ENCODE measurements at places on chromosomes 3 and 15.
A peak's percentile ranks its signal among the peaks of the same experiment; 100 is the strongest.

GRCh38 chr3:119418641-119419040, 44.8 kb downstream of the TMEM39A start:
- no peak for DNase-seq

- no peak for DNase-seq
These were observed 167.4 kb upstream of the CTDSPL start for GRCh38 chr3:37694284-37694675.

DNA sequence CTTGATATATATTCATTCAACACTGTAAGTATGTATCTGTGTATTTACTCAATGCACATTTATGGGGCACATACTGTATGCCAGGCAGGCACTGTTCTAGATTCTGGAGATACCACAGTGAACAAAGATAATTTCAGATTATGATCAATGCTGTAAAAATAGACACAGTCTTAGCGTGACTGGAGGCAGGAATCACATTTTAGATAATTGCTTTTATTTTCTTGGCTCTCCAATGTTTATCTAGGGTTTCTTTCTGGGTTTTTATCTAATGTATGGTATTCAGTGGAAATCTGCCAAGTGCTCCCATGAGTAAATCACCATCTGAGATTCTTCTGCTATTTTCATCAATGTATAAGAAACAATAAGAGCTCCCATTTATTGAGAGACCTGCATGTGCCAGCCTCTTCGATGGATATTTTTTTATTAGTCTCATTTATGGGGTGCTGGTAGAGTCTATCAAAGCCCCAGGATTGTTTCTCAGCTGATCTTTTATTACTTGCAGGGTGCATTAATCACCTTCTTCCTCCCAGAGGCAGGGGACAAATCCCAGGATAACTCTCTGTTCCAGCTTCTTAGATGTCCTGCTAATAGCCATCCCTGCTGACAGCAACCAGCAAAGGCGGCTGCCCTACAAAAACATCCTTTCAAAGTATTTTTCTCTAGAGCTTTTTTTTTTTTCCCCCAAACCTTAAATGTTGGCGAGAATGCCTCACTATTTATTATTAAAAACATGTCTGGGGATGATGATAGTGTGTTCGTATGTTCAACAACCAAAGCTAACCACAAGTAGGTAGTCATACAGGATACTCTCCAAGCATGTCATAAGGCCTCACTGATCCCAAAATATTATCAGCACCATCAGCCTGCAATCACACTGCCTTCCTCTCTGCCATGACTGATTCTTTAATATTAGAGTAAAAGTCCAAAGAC, 331.0 kb upstream of the RASGRP1 start:
- peak; percentile 85 for DNase-seq

DNA sequence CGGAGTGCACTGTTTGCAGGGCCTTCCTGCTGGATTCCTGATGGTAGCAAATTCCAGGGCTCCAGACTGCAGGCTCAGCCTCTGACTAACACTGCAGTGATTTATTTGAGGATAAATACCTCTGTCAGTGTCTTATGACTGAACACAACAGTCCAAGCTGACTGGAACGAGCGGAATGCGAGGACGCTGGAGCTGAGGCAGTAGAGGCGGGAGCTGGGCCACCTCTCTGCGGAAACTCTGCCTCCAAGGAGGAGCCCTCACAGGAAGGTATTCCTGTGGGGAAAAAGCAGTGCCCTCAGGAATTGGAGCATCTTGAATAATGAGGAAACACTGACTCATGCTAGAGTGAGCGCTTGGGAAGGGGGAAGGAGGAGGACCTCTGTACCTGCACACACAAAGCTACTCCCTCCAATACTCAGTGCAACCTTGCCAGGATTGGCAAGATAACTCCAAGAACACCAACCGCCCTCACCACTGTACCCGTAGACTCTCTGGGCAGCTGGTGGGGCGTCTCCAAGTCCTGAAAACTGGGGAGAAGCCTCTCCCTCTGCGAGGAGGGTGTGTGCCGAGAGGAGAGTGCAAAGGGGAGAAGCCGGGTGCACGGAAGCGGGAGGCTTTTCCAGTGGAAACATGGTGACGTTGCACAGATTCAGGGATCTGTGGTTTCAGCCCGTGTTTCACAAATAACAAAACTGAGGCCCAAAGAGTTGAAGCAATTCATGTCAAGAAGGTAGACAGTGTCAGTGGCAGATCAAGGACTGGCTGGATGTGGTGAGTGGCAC, 43.0 kb downstream of the VGLL4 start:
- DNase-seq: peak; percentile 99

DNA sequence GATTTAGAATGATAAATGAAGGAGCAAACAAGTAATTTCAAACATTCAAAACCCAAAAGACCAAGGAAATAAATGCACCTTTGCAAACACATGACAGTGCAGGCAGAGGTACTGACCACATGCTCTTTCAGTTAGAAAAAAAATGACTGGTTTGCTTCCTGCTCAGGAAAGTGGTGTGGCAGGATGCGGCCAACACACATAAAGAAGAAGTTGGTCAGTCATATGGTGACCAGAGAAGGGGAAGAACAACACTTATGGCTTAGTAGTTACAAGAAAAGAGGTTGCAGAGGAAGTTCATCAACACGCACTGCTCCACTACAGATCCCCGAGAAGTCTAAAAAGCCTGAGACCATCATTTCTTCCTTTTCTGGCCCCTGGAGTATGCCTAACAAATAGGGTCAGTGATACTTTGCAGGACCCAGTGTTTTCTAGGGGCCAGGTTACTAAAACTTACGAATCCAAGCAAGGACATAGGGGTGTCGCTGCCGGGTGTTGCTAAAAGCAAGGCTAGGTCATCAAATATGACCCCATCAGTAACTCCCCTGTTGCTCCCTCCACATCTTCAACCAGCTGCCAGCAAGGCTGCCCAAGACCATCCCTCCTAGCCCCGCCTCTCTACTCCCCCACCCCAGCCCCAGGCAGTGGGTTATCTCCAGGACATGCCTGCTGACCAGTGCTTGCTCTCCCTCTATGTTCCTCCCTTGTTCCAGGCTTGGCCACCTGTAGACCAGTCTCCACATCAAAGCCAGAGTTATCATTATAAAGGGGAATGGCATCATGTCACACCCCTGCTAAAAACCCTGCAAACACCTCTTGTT, 11.2 kb downstream of the ATP8B4 start:
- no peak for DNase-seq

GRCh38 chr3:134149286-134149685, 101.4 kb downstream of the RYK start:
- DNase-seq: peak; percentile 3

Data from GM23248 (cell line).